ENCODE measurements at places on chromosomes 5 and 9.

- no peak for DNase-seq
Measured at GRCh38 chr9:111405701-111406100, 75.7 kb upstream of the OR2K2 start.

DNA sequence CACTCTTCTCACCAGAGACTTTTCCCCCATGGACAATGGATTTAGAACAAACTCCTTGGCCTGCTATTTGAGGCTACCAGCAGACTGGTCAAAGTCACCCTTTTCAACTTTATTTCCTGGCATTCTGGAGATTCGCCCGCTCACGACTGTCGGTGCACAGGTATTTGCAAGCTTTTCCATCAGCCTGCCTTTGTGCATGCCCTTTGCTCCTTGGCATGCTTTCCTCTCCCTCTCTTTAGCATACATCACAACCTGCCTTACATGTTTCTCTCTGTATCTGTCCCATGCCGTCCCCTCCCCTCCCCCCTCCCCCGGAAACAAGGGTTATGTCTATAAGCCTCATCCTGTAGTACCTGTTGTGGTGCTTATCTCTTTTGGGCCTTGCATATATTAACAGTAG, 257.1 kb downstream of the AOPEP start:
- no peak for DNase-seq

- no peak for DNase-seq
Measured at GRCh38 chr5:83220331-83220730, 143.0 kb downstream of the XRCC4 start.

GRCh38 chr9:18994263-18994916, 38.6 kb downstream of the SAXO1 start:
- no peak for DNase-seq

GRCh38 chr9:128215491-128216409, 12.6 kb downstream of the DNM1 start:
- no peak for DNase-seq

- no peak for DNase-seq
Measured at GRCh38 chr9:92711844-92712243, 41.9 kb upstream of the IPPK start.

DNA sequence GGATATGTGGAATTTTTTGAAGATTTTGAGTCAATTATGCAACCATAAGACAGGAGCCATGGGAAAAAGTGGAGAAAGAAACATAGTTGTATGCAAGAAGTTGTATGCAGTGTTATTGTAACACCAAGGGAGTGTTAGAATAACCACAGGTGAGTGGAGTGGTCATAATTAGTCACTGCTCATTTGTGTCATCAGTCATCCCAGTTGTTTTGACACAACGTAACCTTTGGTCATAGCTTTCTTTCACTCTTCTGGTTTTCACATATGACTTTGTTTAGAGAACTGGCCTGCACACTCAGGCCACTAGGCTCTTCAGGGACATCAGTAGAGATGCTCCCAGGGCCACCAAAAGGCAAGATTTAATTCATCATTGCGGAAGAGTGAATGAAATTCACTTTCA, 158.7 kb upstream of the HMHB1 start:
- DNase-seq: no peak

- no peak for DNase-seq
Measured at GRCh38 chr9:122076117-122076516, 17.0 kb downstream of the TTLL11 start.

GRCh38 chr5:173721601-173722232, 105.3 kb upstream of the BOD1 start:
- DNase-seq: no peak

DNA sequence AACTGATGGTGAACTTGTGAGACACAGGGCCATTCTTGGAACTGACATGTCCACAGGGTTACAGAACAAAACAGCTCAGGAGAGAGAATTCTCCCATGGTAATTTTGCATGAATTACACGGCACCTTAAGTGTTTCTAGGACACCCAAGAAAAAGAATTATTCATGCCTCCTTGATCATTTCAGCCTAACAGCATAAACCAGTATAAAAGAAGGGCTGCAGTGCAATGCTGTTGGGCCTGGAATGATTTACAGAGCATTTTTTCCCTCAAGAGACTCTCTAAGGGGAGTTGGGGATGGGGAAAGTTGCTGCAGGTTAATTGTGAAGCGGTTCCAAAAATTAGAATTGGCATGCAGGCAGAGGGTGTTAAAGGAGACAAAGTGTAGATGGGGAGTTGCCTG, 136.4 kb upstream of the FBXL7 start:
- DNase-seq: no peak

- DNase-seq: peak; percentile 10
Measured at GRCh38 chr5:61933787-61934626, 372.0 kb upstream of the KIF2A start.

DNA sequence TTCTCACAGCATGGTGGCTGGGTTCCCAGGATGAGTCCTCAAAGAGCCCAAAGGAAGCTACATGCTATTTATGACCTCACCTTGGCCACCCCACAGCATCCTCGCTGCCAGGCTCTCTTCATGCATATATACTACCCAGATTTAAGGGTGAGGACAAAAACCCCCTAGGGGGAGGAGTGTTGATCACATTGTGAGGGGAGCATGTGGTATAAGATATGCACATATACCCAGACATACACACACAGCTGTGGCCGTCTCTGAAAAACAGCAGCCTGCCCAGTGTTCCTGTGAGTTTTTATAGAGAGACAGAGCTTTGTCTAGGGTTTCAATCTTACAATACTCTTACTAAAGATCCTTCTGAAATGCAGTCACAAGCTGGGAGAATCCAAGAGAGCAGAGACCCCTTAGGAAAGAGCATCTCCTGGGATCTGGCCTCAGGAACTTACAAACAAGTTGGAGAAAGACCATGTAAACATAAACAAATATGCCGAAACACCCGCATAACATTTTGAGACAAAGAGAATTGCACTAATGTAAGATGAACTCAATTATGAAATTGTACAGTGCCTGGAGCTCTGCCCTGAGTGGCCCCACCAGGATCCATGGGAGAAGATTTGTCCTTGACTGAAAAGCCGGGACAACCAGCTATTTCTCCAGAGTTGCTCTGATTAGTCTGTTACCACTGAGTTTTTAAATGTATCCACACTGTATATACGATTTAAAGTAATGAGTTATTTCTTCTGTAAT, 146.4 kb downstream of the GADD45G start:
- DNase-seq: no peak

DNA sequence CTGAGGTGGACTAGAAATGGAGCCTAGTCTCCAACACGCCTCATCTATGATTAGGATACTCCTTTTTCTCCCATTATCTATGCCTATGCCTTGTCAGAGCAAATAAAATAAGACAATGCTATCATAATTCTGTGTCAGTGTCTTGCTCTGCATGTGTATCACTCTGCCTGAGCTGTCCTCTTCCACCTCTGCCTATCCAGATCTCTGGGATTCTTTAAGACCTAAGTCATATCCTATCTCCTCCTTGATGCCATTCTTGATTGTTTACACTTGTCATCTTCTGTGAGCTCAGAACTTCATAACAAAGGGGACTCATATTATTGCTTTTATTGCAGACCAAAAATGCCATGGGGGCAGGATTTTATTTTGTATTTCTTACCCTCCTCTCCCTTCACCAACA, 351.2 kb upstream of the C9orf72 start:
- no peak for DNase-seq

DNA sequence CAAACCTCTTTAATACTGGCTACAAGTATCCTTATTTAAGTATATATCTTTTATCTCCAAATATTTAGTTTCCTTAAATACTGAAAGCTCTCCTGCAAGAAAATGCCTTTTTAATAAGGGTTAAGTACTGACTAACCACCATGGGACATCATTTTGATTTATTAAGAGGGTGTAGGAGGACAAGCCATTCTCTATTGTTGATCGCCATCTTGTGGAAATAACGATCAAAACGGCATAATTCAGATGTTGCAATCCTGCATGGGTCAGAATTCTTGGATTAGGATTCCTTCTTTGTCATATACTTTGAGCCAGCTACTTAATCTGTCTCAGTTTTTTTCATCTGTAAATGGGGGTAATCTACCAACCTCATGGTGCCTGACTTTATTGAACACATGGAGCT, 28.7 kb upstream of the C5orf46 start:
- peak; percentile 29 for DNase-seq

DNA sequence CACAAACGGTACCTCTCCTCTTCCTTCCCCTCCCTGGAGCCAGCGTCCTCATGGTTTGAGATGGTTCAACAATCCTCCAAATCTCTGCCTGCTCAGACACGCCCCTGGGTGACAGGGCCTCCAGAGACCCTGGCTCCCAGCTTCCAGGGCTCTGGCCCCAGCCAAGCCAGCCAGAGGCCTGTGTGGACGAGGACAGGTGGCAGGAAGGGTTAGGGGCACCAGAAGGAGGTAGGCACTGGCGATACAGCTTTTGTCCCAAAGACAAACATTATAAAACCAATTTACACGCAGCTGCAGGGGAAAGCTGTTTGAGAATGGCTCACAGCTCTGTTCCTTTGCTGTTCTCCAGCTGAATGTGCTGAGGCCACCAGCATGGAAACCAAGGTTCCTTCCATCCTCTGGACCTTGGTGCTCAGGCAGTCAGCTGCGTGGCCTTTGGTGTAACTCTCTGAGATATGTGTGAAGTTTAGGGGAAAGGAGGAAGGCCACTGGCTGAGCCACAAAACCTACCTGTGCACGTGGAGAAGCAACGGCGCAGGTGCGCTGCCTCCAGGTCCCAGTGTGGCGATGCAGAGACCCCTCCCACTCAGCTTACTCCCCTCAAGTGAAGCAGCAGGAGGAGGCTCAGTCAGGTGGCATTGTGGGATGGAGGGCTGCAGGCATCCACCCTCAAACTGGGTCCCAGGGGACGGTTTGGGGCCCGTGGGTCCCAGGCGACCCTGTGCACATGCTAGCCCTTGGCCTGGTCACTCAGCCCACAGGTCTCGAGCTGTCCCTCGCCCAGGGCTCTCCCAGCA, 4.3 kb upstream of the QRFP start:
- no peak for DNase-seq

DNA sequence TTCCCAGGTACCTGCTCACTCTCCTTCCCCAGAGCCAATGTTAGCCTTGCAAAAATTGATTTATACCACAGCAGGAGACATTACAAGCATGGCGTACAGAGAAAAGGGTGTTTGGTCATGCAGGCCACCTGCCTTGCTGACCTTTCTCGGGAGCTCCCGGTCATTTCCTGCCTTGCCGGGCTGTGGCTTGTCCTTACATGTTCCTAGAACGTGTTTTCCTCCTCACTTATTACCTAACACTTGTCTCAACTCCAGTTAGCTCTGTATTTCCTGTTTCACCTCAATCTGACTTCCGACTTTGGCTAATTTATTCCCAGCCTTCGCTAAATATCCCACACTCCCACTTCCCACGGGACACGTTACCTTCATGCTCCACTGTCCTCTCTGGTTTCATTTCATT, 282.5 kb downstream of the ICE1 start:
- DNase-seq: no peak

DNA sequence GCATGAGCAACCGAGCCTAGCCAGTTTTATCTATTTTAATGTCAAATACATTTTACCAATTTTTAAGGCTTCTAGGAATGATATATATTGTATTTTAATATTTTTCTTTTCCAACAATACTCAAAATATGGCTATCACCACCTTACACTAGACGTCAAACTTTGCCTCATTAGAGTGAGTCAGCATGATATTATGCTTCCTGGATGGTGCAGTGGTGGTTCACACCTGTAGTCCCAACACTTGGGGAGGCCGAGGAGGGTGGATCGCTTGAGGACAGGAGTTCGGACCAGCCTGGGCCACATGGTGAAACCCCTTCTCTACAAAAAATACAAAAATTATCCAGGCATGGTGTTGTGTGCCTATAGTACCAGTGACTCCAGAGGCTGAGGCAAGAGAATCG, 7.3 kb upstream of the CDC14B start:
- DNase-seq: no peak

DNA sequence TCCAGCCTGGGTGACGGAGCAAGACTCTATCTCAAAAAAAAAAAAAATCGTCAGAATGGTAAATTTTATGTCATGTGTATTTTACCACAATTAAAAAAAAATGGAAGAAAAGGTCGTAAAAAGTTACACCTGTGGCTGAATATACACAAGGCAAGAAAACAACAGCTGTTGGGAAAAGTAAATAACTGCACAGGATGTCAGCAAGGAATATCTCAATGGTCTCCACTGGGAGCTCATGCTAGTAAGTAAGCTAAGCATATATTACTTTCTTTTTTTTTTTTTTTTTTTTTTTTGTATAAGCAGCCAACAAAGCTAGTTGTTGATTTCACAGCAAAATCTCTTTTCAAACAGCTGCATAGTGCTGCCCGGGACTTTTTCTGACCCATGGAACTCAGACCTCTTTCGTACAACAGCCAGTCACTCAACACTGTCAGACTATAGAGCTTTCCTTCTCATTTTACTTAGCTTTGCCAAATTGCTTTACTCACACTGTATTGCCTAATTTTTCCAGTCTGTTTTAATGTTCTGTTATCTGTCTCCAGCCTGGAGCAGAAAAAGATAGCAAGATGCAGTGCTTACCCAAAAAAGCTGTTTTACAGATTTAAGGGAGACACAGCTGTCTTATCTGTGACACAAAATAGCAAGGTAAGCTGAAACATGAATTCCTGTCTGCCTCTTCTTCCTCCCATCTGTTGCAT, 175.9 kb downstream of the ENC1 start:
- DNase-seq: no peak

- DNase-seq: no peak
Measured at GRCh38 chr5:360257-361027, 38.9 kb downstream of the AHRR start.

DNA sequence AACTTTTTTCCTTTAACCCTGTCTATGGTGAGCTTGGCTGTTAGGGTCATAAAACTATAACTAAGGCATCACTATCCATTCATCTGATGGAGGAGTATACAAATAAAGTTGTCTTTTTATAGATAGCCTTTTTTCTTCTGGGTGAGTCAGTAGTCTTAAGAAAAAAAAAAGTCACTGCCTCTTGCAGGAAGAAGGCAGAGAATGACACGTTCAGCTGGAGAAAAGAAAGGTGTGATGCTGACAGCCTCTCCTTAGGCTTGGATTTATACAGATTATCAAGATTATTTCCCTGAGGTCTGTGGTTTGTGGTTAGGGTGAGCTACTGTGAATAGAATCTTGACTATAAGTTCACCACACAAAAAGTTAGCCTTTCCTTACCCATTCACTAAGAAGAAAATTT, 23.0 kb downstream of the EPB41L4B start:
- no peak for DNase-seq

DNA sequence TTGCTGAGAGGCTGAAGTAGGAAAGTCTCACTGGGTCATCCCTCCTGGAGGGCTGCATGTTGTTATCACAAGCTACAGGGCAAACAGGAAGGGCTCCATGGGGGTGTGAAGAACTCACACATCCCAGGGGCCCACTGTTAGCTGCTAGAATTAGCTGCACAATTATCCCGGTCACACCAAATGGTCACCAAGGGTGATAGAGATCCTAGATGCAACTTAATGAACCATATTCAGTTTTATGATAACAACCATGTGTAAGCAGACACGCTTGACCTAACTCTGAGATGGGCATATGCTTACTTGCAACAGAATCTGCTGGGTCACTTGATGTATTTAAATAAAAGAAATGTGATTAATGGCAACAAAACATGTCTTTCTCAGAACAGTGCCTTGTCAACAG, 143.5 kb upstream of the C6 start:
- no peak for DNase-seq

Measured in amniotic stem cell (primary cell).